ENCODE measurements at places on chromosomes 5 and 9.

DNA sequence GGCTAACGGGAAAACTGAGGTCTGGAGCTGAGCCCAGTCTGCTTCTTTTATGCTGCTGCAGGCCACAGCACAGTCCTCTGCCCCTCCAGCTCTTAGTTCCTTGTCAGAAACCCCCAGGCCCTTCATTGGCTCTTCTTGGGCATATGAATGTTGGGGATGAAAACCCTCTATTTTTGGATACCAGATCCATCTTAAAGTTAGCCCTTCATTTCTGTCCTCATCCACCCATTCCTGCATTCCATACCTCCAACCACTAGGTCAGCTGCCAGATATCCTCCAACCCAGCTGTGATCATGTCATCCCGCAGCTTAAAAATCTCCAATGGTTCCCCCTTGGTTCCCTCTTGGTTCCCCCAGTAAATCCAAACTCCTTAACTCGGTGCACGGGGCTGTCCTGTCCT is 1.8 kb upstream of the SLC25A51 start:
- no peak for DNase-seq

DNA sequence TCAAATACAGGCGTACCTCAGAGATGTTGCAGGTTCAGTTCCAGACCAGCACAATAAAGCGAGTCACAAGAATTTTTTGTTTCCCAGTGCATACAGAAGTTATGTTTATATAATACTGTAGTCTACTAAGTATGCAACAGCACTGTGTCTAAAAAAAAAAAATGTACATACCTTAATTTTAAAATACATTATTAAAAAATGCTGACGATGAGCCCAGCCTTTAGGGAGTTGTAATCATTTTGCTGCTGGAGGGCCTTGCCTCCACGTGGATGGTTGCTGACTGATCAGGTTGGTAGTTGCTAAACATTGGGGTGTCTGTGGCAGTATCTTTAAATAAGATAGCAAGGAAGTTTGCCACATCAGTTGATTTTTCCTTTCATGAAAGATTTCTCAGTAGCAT is 48.3 kb downstream of the TTC1 start:
- no peak for DNase-seq

GRCh38 chr9:21252721-21253547 is 13.1 kb upstream of the IFNA14 start:
- no peak for DNase-seq

DNA sequence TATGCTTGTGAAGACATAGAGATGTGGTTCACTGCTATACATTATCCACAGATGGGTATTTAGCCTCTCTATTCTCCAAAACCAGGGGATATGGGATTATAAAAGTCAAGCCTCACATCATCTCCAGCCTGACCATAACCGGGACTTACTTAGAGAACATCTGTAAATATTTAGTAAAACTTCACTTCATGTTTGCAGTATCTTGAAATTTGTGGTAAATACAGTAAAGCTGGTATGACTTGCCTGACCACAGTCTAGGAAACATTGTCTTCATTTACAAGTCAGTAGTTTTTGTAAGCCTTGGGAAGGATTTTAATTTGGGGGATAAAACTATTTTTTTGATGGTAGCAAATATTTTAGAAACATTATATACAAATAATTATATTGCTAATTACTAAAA is 64.2 kb downstream of the MAST4 start:
- DNase-seq: no peak

DNA sequence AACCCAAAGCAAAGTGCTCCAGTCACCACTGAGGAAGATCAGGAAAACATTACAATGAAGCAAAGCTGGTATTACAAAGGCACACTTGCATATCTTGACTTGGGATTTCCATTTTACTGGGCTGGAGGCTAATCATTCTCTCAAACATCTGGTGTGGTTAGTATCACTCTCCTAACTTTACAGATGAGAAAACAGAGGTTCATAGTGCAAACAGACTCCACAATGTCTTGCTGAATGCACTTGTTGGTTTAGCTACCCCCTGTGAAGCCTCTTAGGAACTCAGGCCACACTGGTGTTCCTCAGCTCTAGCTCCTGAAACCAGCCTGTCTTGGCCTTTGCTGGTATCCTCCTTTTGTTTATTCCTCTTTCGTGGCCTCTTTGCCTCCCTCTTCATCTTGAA is 29.5 kb upstream of the SMAD5 start:
- no peak for DNase-seq

- no peak for DNase-seq
Measured at GRCh38 chr5:129306725-129307124, 153.4 kb upstream of the ADAMTS19 start.
